ENCODE measurements at places on chromosomes 16 and 17. TPM values are rescaled to one million over a fixed set of nuclear protein-coding genes. Genes with fewer than 3 reads are reported as not detected.
A peak's percentile ranks its signal among the peaks of the same experiment; 100 is the strongest.

DNA sequence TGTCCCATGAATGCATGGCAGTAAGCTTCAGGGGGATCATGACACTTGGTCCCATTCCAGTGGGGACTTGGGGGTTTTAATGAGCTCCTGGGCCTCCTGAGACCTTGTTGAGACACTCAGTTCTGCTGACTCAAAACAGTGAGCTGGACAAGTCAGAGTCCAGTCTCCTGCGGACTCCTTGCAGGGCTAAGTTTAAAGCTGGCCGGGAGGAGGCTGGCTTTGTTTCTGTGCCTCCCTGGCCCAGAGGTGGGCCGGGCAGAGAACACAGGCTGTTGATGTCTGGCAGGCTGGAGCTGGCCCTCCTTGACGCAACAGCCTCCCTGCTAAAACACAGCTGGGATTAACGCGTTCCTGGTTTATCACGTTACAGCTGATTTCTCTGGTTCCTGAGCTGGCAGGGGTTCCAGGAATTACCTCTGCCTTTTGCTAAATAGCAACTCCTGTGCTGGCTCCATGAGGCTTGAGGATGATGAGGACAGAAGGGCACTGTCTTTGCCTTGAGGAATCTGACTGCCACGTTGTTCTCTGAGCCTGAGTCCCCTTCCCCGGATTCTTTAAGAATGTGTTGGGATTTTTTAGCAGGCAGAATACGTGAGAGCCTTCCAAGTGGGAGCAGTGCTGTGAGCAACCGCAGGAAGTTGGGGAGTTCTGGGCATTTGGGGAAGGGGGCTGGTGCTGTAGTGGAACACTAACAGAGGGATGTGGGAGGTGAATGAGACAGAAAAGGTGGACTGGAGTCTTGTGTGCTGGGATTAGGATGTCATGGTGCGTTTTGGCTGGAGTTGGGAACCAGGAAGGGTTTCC, 2.0 kb downstream of the GPT2 start:
- no peak for DNase-seq

GRCh38 chr16:70737377-70738082, 51.7 kb upstream of the MTSS2 start:
- no peak for DNase-seq

GRCh38 chr16:17359788-17360390, 110.9 kb downstream of the XYLT1 start:
- DNase-seq, result no peak

DNA sequence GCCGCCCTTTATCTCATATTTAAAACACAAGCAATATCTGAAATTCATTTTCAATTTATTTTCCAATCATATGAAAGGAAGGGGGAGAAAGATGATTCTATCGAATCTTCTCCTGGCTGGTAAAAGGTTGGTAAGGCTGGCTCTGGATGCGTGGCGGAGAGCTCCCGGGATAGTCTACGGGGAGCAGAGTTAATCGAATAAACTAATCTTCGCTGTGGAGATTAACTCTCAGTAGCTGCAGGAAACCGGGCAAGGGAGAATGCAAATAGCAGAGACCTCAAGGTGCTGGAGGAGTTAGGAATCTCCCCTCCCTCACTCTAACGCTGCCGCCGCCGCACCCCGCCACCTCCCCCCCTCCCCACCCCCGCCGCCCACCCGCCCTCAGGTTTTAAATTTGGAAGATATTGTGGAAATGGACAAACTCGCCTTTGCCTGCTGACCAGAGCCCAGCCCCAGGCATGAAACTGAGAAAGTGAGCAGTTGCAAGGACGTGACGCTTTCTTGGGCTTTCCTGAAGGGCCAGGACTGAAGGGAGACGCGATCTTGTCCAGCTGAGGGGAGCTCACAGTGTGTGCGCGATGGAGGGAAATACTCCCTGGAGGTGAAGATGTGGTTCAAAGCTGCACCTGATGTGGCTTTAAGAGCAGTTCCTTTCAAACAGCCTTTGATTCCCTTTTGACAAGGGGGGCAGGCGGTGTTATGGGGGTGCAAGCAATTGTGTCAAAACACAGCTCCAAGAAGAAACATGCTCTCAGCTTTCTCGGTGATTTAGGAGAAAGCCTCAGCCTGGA, 308.2 kb upstream of the IRX3 start:
- no peak for DNase-seq

DNA sequence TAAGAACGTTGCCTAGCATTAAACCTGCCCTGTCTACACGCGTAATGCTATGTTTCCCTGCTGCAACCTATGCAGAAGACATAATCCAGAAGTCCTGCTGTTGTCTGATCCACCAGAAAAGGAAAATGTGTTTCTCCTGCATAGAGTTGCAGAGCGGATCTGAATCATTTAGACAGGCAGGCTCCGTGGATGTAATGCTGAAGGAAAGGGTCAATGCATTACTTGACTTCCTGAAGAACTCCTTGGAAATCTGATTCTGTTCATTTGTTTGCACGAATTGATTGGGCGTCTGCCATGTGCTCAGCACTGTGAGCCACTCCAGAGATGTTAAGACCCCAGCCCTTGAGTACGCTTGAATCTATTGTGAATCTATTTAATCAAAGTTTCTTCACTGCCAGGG, 83.4 kb downstream of the FOXL1 start:
- no peak for DNase-seq

DNA sequence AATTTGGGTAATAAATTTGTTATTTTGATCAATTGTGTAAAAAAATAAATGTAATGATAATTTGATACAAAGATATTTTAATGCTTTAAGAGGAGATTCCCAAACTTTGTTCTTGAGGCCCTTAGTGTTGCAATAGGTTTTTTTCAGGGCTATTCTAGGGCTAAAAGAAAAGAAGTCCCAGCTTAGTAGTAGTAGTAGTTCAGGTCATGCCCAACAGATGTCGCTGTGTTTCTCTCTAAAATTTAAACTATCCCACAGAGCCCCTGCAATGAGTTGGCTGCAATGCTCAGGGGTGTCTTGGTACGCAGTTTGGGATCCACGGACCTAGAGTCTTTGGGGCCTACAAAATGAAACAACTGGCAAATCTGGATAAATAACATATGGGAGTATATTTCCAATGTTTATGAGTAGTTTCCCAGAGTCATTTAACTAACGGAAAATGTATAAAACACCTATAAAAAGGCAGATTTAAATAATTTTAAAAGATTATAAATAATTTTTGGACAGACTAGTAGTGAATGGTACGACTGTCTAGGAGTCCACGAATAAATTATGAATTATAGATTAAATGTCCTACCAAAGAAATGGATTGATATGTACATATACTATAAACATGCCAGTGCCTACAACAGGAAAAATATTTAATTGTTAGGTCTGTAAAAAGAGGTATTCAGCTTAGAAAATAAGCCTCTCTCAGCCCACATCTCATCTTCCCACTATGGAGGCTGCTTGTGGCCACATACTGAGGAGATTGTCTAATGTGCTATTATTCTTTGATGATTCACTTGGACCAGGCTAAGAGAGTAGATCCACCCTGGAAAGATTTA, 228.5 kb upstream of the PMFBP1 start:
- peak; percentile 71 for DNase-seq

GRCh38 chr17:28842282-28843012, at the start of gene FAM222B:
FAM222B (minus strand) TSS chr17:28842790; CDS start chr17:28766667, 76,123 bp downstream.
- DNase-seq, result peak; percentile 79

DNA sequence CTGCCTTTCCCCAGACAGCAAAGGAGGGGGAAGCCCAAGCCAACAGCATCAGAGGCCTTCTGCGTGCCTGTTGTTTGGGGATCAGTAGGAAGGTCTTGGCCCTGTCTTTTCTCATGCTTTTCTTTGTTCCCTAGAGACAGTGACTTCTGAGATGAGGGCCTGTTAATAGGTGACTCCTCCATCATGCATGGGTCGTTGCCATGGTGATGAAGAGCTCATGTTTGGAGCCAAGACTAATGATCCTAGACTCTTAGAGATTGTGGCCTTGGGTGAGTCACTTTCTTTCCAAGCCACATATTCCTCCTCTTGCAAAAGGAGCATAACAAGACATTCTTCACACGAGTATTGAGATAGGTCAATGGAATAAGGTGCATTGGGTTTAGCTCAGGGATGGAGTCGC, 201.1 kb upstream of the ASIC2 start:
- no peak for DNase-seq

DNA sequence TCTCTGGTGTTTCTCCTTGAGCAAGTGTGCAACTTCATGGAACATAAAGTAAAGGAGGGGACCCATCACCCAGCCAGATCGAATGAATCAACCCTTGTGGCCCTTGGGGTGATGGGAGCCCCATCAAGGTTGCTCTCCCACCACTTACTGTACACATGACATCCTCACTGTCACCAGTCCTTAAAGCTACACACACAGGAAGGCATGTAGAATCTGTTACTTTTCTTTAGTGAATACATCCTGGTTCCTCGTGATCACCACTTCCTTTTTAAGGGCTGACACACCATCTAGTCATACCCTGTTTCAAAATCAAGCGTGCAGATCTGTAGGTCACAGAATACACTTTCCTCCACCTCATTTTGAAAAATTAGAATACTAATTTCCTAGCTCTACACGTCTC, 22.6 kb upstream of the MPHOSPH6 start:
- no peak for DNase-seq

DNA sequence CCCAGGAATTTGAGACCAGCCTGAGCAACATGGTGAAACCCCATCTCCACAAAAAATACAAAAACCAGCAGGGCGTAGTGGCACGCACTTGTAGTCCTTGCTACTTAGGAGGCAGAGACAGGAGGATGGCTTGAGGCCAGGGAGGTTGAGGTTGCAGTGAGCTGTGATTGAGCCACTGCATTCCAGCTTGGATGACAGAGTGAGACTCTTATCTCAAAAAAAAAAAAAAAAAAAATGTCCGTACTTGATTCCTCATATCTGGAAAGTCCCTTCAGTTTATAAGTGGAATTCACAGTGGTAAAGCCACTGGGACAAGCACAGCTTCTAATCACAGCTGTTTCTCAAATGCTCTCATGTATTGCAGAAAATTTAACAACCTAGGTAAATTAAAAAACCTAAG, 78.6 kb upstream of the CREBBP start:
- DNase-seq, result no peak

DNA sequence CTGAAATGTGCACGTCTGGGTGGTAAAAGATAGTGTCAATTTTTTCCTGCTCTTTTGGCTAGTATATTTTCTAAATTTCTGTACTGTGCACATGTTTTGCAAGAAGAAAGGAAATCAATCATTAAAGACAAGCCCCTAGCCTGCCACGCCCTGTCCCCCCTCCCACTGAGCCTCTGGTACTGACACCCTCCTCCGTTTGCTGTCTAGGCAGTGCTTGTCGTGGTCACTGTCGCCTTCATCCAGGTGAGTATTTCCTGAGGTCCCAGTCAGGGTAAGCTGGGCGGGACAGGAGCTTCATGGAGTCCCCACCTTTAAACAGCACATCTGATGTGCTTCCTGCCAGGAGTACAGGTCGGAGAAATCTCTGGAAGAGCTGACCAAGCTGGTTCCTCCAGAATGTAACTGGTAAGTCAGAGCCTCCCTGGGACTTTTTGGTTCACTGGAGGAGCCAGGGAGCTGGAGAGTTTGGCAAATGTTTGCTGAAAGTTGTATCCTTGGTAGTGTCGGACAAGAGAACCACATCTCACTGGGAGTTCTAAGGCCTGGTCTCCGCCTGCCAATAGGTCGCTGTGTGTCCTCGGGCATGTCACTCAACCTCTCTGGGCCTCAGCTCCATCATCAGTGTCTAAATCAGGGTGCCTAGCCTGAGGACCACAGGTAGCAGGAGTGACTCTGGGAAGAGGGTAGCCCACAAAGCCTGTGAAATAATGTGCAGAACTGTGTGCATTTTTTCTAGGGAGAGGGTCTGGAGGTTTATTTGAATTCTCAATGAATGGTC, 42.2 kb downstream of the ATP2C2 start:
- no peak for DNase-seq

DNA sequence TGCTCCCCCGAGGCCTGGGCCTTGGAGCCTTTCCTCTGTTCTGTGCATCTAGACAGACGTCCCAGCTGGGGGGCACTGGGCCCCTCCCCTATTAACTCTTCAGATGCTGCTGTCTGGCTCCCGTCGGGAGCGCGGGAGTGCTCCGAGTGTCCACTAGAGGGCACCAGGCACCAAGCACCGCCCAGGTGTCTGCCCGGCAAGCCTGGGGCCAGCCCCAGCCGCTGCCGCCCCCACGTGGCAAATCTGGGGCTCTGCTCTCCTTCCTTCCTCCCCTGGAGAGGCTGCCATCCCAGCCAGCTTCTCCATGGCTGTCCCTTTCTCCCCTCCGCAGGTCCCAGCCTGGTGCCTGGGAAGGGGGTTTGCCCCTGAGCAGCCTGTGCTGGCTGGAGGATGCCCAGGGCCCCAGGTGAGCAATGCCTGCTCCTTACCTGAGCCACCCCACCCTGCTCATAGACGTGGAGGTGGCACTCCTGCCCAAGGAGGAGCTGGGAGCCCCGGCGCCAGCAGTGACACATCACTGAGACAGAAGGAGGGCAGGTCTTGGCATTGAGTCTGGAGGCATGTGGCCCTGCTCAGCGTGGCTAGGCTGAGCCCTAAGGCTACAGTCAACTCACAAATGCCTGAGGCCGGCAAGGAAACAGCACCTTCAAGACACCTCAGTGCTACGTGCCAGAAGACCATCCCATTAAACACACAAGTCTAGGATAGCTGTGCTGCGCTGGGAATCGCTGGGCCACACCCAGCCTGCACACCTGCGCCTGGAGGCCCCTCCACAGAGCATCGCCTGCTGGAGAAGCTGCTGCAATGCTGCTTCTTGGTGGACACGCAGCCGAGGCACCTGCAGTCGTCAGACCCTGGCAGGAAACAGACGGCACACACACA, 19.7 kb downstream of the TMEM235 start:
- DNase-seq, result peak; percentile 79

- DNase-seq, result no peak
Observed at GRCh38 chr16:19524616-19525384, 1.1 kb downstream of the CCP110 start.

DNA sequence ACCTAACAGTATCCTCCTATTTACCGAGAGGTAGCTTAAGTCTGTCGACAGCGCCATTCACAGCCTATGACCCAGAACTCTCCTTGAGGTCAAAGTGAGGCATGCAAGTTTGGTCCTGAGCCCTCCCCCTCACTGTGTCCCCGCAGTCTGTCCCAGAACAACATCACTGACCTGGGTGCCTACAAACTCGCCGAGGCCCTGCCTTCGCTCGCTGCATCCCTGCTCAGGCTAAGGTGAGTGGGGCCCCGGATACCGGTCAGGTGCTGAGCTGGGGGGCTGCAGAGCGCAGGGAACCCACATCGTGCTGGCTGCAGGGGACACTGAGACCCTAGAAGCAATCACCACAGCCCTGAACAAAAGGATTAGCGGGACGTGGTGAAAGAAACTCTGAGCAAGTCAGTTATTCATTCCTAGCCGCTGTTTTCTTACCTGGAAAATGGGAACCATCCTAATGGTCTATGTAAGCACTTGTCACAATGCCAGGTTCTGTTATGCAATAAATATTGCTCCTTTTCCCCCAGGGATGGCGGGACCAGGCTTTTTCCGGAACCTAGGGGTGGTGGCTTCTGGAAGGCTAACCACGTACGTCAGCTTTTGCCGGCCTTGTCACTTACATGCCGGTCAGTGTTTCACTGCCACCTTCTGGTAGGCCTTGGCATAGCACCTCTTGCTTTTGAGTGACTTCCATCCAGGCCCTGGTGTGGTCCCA, 23.8 kb downstream of the DEXI start:
- peak; percentile 94 for DNase-seq

Gene HIGD1B
- polyA plus RNA-seq, result not detected

Gene GSG1L
- polyA plus RNA-seq, result not detected

Gene HS3ST3A1
- 4.4 TPM for polyA plus RNA-seq

Gene RASD1
- 8.9 TPM for polyA plus RNA-seq

Gene SHISA6
- not detected for polyA plus RNA-seq

Gene RNFT1
- 21.8 TPM for polyA plus RNA-seq

Gene PTGES3L
- 1.9 TPM for polyA plus RNA-seq

Gene HSD17B2
- polyA plus RNA-seq, result 69.3 TPM

Gene CTRB1
- polyA plus RNA-seq, result 0.55 TPM
